WTC11 (cell line): ENCODE measurements at places on chromosomes 12 and 14.
A peak's percentile ranks its signal among the peaks of the same experiment; 100 is the strongest.

- peaks cover 3% of the 10 kb centered on the region; the same call in 1 of the 2 replicates for H3K4me1 ChIP-seq
- peaks cover 13% of the 10 kb centered on the region for H3K36me3 ChIP-seq
- H3K27ac ChIP-seq, result no peak overlapping the region
- no peaks in the 10 kb centered on the region; the same call in 1 of the 2 replicates for H3K27me3 ChIP-seq
- DNase-seq, result no peak
Measured at GRCh38 chr14:60482743-60483142, 3.1 kb downstream of the C14orf39 start.

- no peak for DNase-seq
- H3K27me3 ChIP-seq, result no peaks in the 10 kb centered on the region
- no peak overlapping the region for H3K27ac ChIP-seq
- no peaks in the 10 kb centered on the region for H3K36me3 ChIP-seq
- H3K4me1 ChIP-seq, result no peaks in the 10 kb centered on the region
Measured at GRCh38 chr14:93173943-93174395, 10.7 kb downstream of the MOAP1 start.

DNA sequence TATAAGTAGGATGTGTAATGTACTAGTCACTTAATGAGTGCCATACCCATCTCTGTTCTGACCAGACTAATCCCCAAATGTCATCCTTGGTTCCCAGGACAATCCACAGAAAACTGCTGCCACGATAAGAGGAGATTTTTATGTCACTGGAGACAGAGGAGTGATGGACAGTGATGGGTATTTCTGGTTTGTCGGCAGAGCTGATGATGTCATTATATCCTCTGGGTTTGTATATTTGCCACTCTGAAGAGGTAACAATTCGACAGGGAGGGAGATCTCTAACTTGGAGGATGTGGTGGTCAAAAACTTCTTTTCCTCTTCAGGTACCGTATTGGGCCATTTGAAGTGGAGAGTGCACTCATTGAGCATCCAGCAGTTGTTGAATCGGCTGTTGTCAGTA lies 20.3 kb downstream of the ACSM4 start:
- H3K4me3 ChIP-seq, result no peak overlapping the region
- no peak for DNase-seq
- no peaks in the 10 kb centered on the region for H3K27me3 ChIP-seq
- no peak overlapping the region for H3K27ac ChIP-seq
- peaks cover 2% of the 10 kb centered on the region; the same call in 1 of the 2 replicates for H3K36me3 ChIP-seq

DNA sequence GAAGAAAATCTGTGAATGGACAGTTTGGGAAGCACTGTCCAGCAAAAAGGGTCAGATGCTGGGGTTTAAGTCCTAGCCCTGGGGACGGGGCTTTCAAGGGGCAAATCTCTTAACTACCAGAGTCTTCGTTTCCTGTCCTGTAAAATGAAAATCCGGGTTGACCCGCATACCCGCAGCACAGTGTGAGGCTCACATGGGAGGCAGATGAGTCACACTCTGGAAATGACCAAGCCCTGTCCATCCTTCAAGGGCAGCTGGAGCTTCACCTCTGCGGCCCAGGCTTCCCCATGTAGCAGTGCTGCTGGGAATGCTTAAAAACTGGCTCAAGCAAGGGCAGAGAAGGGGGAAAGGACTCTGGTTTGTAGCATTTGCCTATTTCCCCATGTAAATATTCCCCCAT lies 19.0 kb downstream of the FAM181A start:
- no peaks in the 10 kb centered on the region for H3K36me3 ChIP-seq
- DNase-seq, result no peak
- H3K27me3 ChIP-seq, result no peaks in the 10 kb centered on the region

- DNase-seq, result no peak
- H3K27ac ChIP-seq, result no peak overlapping the region
- H3K27me3 ChIP-seq, result peaks cover 39% of the 10 kb centered on the region
- H3K4me3 ChIP-seq, result no peak overlapping the region
- peaks cover 30% of the 10 kb centered on the region for H3K4me1 ChIP-seq
- no peaks in the 10 kb centered on the region for H3K36me3 ChIP-seq
Measured at GRCh38 chr14:101962503-101962874, 1.9 kb upstream of the DYNC1H1 start.

DNA sequence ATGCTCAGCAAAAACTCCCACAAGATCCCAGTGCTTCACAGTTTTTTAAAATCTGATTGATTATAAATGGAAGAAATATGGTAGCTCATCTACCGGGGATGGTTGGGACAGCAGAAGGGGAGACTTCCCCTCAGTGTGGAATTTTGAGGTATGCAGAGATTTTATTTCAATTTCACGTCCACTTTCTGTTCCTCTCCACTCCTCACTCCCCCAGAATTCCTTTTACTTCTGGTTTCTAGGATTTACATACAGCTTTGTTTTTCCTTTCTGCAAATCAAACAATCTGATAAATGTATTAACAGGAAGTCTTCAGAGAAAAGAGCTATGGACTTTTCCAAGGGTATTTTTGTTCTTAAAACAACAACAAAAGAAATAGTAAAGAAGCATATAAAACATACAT lies 181.5 kb upstream of the ARHGAP5 start:
- H3K4me1 ChIP-seq, result peaks cover 29% of the 10 kb centered on the region
- H3K4me3 ChIP-seq, result no peak overlapping the region
- no peaks in the 10 kb centered on the region for H3K27me3 ChIP-seq
- H3K27ac ChIP-seq, result no peak overlapping the region
- H3K36me3 ChIP-seq, result no peaks in the 10 kb centered on the region

DNA sequence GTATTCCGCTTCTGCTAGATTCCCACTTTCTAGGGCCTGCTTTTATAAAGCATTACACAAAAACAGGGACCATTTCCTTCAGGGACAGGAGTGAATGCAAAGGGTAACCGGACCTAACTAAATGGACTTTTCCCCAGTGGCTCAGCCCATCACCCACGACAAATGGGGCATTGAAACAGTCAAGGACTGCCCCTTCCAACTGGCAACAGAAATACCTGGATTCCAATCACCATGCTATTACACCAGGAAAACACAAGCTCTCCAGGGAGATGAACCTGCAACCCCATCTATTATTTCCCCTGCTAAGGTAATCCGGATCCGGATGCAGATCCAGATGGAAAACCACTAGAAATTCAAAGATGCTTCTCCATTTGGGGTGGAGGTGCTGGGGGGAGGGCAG lies 1.0 kb downstream of the MPHOSPH9 start:
- peak overlapping the region; percentile 98 for H3K27ac ChIP-seq
- no peak for DNase-seq
- no peaks in the 10 kb centered on the region for H3K27me3 ChIP-seq
- H3K4me3 ChIP-seq, result peak overlapping the region; percentile 89
- H3K36me3 ChIP-seq, result peaks cover 3% of the 10 kb centered on the region

DNA sequence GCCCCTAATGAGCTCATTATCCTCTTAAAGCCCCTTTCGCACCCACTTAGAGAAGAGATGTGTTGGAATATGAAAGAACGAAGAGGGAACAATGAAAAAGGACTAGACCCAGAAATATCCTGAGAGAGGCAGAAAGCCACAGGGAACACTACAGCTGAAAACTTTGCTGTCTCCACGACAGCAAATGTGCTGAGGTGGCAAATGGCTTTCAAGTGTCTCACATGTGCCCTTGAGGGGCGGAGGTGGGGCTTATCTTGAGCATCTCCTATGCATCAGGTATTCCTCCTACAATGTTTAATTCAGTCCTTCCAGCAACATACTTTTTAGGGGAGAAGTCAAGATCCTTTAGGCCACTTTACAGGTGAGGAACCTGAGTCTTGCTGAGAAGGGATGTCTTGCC lies 62.9 kb downstream of the WSCD2 start:
- H3K4me1 ChIP-seq, result peaks cover 8% of the 10 kb centered on the region
- DNase-seq, result no peak
- H3K27ac ChIP-seq, result peak overlapping the region; percentile 6; the same call in 1 of the 2 replicates

DNA sequence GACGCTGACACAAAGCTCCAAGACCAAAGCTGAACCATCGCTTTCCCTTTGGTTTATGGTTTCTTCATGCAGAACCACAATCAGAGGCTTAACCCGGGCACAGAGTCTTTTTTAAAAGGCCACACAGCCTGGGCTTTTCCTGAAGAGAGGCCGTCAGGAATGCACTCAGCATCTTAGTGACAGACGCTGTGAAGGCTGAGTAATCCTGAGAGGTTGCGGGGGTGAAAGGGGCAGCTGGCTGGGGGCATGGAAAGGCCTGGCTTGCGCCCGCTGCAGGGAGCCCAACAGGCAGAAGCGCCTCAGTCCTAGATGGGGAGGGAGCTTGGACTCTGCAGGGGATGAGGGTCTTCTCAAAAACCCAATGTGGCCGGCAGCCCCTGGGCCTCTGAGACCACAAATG lies 13.6 kb downstream of the CTDSP2 start:
- peaks cover 10% of the 10 kb centered on the region for H3K36me3 ChIP-seq
- H3K4me3 ChIP-seq, result no peak overlapping the region
- H3K27ac ChIP-seq, result peak overlapping the region; percentile 53; the same call in 1 of the 2 replicates
- H3K4me1 ChIP-seq, result peaks cover 64% of the 10 kb centered on the region

- H3K27me3 ChIP-seq, result no peaks in the 10 kb centered on the region
- peaks cover 50% of the 10 kb centered on the region for H3K36me3 ChIP-seq
- H3K4me3 ChIP-seq, result no peak overlapping the region
- no peak for DNase-seq
- H3K27ac ChIP-seq, result no peak overlapping the region
Measured at GRCh38 chr12:62679608-62680007, 213.0 kb downstream of the MON2 start.

DNA sequence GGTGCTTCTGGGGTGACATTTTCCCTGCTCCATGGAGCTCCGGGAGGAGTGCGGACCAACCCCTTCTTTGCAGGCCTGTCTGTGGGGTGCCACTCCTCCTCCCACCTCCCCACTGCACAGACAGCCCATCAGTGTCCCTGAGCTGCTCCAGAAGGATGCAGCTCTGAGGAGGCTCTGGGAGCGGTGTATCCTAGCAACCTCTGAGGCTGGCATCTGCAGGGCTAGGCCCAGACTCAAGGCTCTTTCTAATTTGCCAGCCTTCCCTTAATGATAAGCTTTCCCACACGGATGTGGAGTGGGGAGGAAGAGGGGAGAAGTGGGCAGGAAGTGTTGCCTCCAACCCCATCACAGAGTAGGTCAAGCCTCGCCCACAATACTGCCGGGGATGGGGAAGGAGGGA lies 59.7 kb downstream of the CALM1 start:
- no peak overlapping the region for H3K27ac ChIP-seq
- H3K4me1 ChIP-seq, result peaks cover 15% of the 10 kb centered on the region
- H3K4me3 ChIP-seq, result no peak overlapping the region
- no peaks in the 10 kb centered on the region for H3K27me3 ChIP-seq

GRCh38 chr12:126685636-126686035 lies 1581.3 kb upstream of the TMEM132C start:
- H3K4me1 ChIP-seq, result no peaks in the 10 kb centered on the region
- peaks cover 64% of the 10 kb centered on the region for H3K36me3 ChIP-seq
- no peaks in the 10 kb centered on the region; the same call in 1 of the 2 replicates for H3K27me3 ChIP-seq

GRCh38 chr12:53076461-53076860 lies 2.7 kb downstream of the SPRYD3 start:
- peaks cover 12% of the 10 kb centered on the region; the same call in 1 of the 2 replicates for H3K36me3 ChIP-seq
- no peak overlapping the region for H3K4me3 ChIP-seq
- H3K27ac ChIP-seq, result no peak overlapping the region
- DNase-seq, result no peak
- peaks cover 25% of the 10 kb centered on the region for H3K4me1 ChIP-seq
- H3K27me3 ChIP-seq, result peaks cover 19% of the 10 kb centered on the region

DNA sequence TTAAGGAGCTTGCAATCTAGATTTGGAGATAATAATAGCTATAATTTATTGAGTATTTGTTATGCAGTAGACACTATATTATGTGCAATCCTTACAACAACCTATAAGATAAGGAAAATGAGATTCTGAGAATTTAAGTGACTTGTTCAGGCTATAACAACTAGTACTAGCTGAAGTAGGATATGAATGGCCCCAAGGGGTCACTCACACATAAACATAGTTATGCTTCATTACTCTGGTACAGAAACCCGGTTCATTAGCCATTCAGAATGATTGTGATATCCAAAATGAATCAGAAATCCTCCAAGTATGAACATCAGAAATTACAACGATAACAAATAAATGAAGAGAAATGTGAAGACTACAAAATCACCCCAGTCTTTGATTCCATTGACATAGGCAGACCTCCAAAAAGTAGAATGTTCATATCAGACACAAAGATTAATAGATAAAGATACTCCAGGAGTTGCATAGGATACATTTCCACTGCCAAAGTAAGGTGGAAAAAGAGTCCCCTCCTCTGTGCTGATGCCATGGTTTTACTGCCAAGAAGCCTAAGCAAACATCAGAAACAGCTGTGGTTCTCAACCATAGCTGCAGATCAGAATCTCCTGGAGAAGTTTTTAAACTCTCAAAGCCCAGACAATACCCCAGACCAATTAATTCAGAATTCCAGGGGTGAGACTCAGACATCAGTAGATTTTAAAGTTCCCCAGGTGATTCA lies 8.6 kb upstream of the NID2 start:
- no peak overlapping the region for H3K4me3 ChIP-seq
- no peaks in the 10 kb centered on the region for H3K36me3 ChIP-seq
- no peak overlapping the region for H3K27ac ChIP-seq
- peaks cover 2% of the 10 kb centered on the region; the same call in 1 of the 2 replicates for H3K4me1 ChIP-seq
- DNase-seq, result no peak

DNA sequence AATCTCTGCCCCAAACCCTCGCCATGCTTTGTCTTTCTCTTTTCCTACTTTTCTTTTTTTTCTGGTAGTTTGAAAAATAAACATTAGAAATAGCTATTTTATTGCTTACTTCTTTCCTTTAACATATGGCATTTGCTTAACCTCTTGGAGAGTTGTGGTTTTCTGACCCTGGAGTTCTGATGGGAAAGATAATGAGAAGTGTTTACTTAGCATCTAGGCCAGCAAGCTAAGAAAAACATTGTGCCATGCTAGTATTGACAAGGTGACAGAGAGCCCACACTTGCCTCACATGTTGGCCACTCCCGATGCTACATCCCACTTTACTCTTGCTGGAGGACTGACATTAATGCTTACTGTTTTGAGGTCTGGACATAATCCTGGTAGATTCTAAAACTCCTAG lies 886.2 kb downstream of the DIO2 start:
- peaks cover 6% of the 10 kb centered on the region for H3K27me3 ChIP-seq
- no peak overlapping the region for H3K27ac ChIP-seq
- H3K36me3 ChIP-seq, result peaks cover 2% of the 10 kb centered on the region; the same call in 1 of the 2 replicates
- H3K4me3 ChIP-seq, result no peak overlapping the region
- no peak for DNase-seq

- no peaks in the 10 kb centered on the region for H3K36me3 ChIP-seq
- H3K4me1 ChIP-seq, result peaks cover 25% of the 10 kb centered on the region
- no peak overlapping the region for H3K27ac ChIP-seq
- DNase-seq, result no peak
Measured at GRCh38 chr14:72906316-72906715, 12.4 kb upstream of the DPF3 start.

- DNase-seq, result no peak
- H3K36me3 ChIP-seq, result peaks cover 33% of the 10 kb centered on the region
- no peak overlapping the region for H3K4me3 ChIP-seq
Measured at GRCh38 chr14:100867631-100868315, 35.7 kb downstream of the RTL1 start.

GRCh38 chr12:39788239-39788638 lies 168.6 kb upstream of the ABCD2 start:
- H3K27me3 ChIP-seq, result no peaks in the 10 kb centered on the region
- no peak for DNase-seq
- peaks cover 6% of the 10 kb centered on the region for H3K36me3 ChIP-seq
- H3K4me1 ChIP-seq, result no peaks in the 10 kb centered on the region
- H3K27ac ChIP-seq, result no peak overlapping the region
